Stimulated activated naive CD8-positive, alpha-beta T cell treated with anti-CD3 and anti-CD28 coated beads, Interleukin-15, amount 100 ng/mL, for 72 hours (primary cell): ENCODE measurements at places on chromosomes 7 and 10.

GRCh38 chr7:131522325-131522930, 34.0 kb downstream of the PODXL start:
- no peak for DNase-seq

DNA sequence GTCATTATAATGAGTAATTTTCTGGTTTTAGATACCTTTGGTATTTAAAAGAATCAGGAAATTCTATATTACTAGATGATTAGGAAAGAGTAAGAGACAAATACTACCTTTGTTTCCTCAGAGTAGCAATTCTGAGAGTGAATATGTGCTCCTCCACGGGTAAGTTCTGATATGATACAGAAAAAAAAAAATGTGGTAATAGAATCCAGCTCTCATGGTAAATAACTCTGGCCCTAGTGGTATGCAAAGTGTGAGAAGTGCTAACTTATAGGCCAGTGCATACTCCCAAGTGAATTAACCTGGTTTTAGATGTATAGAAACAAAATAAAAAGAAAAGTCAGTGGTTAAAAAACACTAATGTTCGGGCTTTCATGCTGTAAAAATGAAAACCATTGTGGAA, 512.6 kb upstream of the SEMA3D start:
- DNase-seq: no peak

GRCh38 chr10:67141300-67141699, 215.5 kb downstream of the LRRTM3 start:
- no peak for DNase-seq

- DNase-seq: no peak
These were observed 110.3 kb downstream of the GAD2 start for GRCh38 chr10:26326851-26327250.

- no peak for DNase-seq
These were observed 240.6 kb downstream of the DGKI start for GRCh38 chr7:137606061-137606674.

GRCh38 chr10:113131613-113132261, 181.7 kb downstream of the TCF7L2 start:
- no peak for DNase-seq

DNA sequence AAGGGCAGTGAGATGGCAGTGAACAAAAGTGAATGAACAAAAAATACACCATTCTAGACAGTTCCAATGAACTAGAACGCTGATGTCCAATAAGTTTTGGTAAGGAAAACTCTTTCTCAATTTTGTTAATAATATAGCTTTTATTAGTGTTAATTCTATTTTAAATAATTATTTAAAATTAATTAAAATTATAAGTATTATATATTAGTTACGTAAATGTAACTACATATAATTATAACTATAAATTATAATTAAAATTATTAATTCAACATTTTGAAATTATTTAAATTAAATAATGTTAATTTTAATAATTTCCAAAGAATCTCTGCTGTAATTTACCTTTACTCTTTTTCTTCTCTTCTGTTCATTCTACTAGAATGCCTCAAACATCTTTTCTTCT, 5.4 kb downstream of the SRI start:
- DNase-seq: no peak

DNA sequence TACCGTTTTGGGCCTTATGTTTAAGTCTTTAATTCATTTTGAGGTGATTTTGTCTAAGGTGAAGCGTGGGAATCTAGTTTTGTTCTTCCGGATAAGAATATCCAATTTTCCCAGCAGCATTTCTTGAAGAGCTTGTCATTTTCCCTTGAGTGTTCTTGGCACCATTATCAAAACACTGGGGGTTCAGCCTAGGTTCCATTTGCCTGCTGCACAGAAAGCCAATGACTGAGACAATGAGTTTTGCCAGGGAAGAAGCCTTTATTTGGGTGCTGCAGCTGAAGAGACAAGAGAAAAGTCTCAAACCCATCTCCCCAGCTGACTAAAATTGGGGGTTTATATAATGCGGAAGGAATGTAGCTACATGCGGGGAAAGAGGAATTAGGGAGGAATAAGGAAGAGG, 287.2 kb upstream of the FZD1 start:
- DNase-seq: no peak

- no peak for DNase-seq
These were observed 54.4 kb downstream of the HECTD2 start for GRCh38 chr10:91464500-91464899.

- DNase-seq: no peak
These were observed 183.9 kb downstream of the HECW1 start for GRCh38 chr7:43296306-43296705.
